ENCODE measurements at places on chromosomes 4 and X.
A peak's percentile ranks its signal among the peaks of the same experiment; 100 is the strongest.

DNA sequence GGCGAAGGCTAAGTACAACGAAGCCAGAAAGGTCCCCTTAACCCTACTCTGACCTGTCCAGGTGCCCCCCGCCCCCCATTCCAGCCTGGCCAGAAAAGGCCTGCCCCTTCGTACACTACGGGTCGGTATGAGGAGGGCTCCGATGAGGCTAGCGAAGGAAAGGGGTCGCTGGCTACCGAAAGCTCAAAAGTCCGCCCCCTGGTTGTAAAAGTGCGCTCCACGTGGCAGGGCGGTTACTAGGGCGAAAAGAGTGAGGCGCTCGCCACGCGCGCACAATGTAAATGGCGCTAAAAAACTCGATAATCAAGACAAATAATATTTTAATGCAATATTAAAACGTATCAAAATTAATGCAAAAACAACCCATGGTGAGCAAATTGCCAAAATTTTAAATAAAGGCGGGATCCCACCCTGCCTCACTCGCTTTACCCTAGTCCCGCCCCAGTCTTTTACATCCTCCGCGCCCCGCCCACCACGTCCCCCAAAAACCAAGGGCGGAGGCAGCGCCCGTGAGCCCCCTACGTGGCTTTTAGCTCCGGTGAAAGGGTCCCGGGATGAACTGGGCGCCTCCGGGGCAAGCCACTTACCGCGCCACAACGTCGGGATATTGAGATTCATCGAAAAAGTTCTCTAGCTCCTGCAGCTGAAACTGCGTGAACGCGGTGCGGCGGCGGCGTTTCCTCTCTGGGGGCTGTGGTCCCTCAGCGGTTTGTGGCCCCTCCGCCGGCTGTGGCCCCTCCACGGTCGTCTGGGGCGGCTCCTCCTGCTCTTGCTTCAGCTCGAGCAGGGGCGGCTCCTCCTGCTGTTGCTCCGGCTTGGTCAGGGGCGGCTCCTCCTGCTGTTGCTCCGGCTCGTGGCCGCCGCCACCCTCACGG lies 929 bp downstream of the ESX1 start:
- no peaks in the 10 kb centered on the region for H3K4me1 ChIP-seq
- no peak overlapping the region for H3K27ac ChIP-seq
- no peak for DNase-seq
- H3K4me3 ChIP-seq: peak overlapping the region; percentile 15
- H3K36me3 ChIP-seq: no peaks in the 10 kb centered on the region
- H3K27me3 ChIP-seq: peaks cover 56% of the 10 kb centered on the region

GRCh38 chrX:45598861-45599260 lies 398.2 kb upstream of the DIPK2B start:
- H3K36me3 ChIP-seq: no peaks in the 10 kb centered on the region
- H3K4me3 ChIP-seq: no peak overlapping the region
- H3K4me1 ChIP-seq: no peaks in the 10 kb centered on the region
- H3K27me3 ChIP-seq: no peaks in the 10 kb centered on the region
- no peak for DNase-seq
- H3K27ac ChIP-seq: no peak overlapping the region

GRCh38 chr4:161929956-161930355 lies 233.8 kb downstream of the FSTL5 start:
- no peaks in the 10 kb centered on the region for H3K4me1 ChIP-seq
- DNase-seq: no peak

- H3K36me3 ChIP-seq: no peaks in the 10 kb centered on the region
- peak overlapping the region; percentile 94 for H3K27ac ChIP-seq
- peak overlapping the region; percentile 91 for H3K4me3 ChIP-seq
- H3K4me1 ChIP-seq: peaks cover 42% of the 10 kb centered on the region
- peak; percentile 4 for DNase-seq
These were observed 626 bp downstream of the YTHDC1 start for GRCh38 chr4:68349279-68349648.

DNA sequence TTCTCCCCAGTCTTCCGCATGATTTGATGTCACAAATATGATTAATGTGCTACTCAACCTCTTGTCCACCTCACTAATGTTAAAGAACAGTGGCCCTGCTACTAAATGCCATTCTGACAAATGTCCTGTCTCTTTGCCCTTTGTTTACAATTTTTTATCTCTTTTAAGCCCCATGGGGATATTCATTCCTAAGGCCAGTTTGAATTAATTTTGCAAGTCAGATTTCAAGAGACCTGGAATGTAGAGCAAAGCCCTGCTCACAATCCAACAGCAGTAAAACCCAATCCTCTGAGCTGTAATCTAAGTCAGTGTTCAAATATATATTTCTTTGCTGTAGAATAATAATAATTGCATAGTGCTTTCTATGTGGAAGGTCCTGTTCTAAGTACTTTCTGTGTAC lies 81.2 kb downstream of the LDB2 start:
- no peaks in the 10 kb centered on the region for H3K4me1 ChIP-seq
- H3K27ac ChIP-seq: no peak overlapping the region
- H3K27me3 ChIP-seq: no peaks in the 10 kb centered on the region
- DNase-seq: no peak
- H3K36me3 ChIP-seq: no peaks in the 10 kb centered on the region

- H3K4me3 ChIP-seq: no peak overlapping the region
- H3K4me1 ChIP-seq: no peaks in the 10 kb centered on the region
- no peaks in the 10 kb centered on the region for H3K27me3 ChIP-seq
- H3K27ac ChIP-seq: no peak overlapping the region
- H3K36me3 ChIP-seq: no peaks in the 10 kb centered on the region
- no peak for DNase-seq
These were observed 217.0 kb downstream of the SOWAHB start for GRCh38 chr4:76680952-76681351.

GRCh38 chr4:151858356-151858755 lies 97.5 kb upstream of the GATB start:
- H3K4me3 ChIP-seq: no peak overlapping the region
- H3K4me1 ChIP-seq: no peaks in the 10 kb centered on the region
- H3K36me3 ChIP-seq: no peaks in the 10 kb centered on the region
- no peak for DNase-seq
- no peak overlapping the region for H3K27ac ChIP-seq

DNA sequence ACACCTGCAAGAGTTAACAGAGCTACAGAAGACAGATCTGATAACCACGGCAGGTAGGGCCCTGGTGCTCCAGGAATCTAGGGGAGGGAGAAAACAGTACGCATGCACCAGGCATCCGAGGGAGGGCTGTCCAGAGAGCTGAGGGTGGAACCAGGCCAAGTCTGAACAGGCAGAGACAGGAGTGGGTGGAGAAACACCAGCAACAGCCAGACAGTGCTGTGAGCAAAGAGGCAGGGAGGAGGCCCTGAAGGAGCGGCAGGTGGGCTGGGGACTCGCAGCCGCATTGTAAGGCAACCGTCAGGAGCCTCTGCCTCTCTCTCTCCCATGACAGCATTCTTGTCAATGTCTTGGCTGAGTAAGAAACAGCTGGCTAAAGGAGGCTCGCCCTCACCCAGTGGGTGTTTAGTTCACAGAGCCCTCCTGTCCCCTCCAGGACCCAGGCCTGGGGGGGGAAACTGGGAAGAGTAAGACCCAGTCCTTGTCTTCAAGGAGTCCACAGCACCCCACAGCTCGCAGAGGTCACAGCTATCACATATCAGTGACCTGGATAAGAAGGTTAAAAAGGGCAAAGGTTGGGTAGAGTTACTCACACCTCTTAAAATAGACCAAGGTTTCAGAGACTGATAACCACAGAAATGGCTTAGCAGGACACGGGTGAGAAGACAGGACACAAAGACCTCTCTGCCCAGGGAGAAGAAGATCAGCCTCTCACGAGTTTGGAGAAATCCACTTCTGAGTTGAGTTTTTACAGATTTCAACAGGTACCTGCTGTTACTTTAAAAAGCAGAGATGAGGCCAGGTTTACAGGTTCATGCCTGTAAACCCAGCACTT lies 10.5 kb downstream of the ACSL1 start:
- no peaks in the 10 kb centered on the region for H3K36me3 ChIP-seq
- H3K27ac ChIP-seq: peak overlapping the region; percentile 100
- DNase-seq: peak; percentile 89

GRCh38 chr4:36349938-36350549 lies 68.6 kb downstream of the DTHD1 start:
- no peak for DNase-seq
- no peak overlapping the region for H3K27ac ChIP-seq
- H3K4me1 ChIP-seq: no peaks in the 10 kb centered on the region
- no peaks in the 10 kb centered on the region for H3K36me3 ChIP-seq
- H3K27me3 ChIP-seq: no peaks in the 10 kb centered on the region

GRCh38 chr4:24809376-24809775 lies 14.0 kb downstream of the SOD3 start:
- H3K4me3 ChIP-seq: no peak overlapping the region
- DNase-seq: no peak
- no peak overlapping the region for H3K27ac ChIP-seq
- H3K27me3 ChIP-seq: no peaks in the 10 kb centered on the region
